Stimulated activated CD8-positive, alpha-beta memory T cell treated with anti-CD3 and anti-CD28 coated beads, Interleukin-4, amount 100 ng/mL, for 1 hour (primary cell): ENCODE measurements at places on chromosomes 12 and 14.

- no peak for DNase-seq
These were observed 727.8 kb downstream of the BCL11B start for GRCh38 chr14:98544174-98544573.

DNA sequence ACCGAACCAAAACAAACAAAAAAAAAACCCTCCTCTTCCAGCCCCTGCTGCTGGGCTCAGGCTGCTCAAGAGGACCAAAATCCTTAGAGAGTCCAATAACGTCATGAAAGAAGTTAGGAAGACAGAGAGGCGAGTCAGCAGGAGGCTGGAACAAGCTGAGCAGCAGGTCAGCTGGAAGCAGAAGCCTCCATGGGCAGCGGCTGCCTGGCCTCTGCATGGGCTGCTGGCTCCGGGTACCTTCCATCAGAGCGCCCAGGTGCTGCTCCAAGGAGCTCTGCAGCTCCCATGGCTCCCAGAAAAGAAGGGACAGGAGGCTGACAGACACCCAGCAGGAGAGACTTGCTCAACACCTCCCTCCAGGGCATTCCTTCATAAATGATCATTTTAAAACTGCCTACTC lies 3.2 kb upstream of the KRT2 start:
- no peak for DNase-seq

DNA sequence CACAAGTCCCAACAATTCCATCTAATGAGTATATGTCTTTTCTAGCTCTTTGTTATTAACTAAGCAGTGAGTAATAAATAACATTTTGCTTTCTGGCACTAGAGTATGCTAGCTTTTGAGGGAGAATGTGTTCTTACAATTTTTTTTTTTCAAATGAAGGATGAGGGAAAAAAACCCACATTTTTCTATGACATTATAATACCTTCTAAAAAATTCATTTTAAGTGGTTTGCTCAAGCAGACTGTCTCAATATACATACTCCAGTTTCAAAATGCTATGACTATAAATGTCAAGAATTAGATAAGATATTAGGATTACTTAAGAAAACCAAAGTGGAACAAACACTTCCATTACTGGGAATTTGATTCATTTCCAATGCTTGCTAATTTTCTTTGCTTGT lies 394.6 kb downstream of the C12orf75 start:
- DNase-seq, result no peak

GRCh38 chr14:63928744-63929174 lies 76.0 kb downstream of the SYNE2 start:
- no peak for DNase-seq

DNA sequence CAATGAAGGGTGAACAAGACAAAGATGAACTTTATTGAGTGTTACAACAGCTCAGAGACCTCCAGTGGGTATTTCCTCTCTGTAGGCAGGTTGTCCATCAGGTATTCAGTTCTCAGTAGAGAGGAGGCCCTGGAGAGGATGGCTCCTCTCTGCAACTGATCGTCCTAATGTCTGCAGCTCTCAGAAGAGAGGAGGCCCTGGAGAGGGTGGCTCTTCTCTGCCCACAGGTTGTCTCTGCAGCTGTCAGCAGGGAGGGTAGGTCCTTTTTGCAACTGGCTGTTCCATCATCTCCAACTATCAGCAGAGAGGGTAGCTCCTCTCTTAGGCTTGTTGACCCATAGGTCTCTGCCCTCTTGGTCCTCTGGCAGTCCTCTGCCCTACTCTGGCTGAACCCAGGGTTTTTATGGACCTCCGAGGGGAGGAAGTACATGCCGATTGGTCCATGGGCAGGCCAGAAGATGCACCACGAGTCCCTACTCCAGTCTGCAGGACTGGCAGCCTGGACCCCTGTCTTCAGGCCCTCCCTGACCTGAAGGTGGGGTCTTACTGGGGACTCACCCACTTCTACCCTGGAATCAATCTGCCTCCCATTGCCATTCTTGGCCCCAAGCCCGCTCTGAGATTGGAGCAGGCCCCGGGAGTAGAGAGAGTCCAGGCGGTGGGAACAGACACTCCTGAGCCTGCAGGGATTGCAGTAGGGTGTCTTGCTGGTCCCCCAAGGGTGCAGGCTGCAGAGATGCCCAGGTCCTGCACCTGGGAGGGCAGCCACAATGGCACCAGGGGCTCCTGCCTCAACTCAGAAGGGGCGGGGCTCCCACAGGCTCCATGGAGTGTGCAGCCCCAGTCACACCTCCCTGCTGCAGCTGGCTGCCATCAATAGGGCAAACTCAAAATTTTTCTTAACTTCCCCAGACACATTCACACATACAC lies 2.3 kb downstream of the TMEM116 start:
- DNase-seq, result no peak

- no peak for DNase-seq
These were observed 41.5 kb downstream of the RERG start for GRCh38 chr12:15179672-15180071.

DNA sequence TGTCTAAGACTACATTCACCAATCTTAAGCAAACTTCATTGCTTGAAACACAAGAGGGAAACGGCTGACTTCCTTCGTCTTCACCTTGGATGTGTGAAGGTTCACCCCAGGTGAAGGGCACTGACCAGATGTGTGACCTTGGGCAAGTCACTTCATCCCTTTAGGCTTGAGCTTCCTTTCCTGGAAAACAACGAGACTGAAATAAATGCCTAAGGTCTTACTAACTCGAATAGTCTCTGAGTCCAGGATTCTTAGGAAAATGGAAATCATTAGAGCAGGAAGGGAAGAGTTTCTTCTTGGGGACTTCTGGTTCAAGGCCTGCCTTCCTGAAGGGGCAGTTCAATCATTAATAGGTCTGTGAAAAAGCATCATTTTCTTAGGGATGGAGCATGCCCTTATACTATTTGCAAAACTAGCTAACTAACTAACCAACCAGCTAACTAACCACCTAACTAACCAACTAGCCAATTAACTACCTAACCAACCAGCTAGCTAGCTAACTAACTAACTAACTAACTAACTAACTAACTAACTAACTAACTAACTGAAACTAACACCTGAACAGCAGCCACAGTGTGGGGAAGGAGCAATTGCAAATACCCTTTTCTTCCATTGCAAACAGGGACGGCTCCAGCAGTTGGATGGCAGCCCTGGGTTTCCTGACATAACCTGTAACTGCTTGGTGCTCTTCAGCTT lies 31.5 kb upstream of the EMP1 start:
- DNase-seq, result no peak

GRCh38 chr14:55059333-55059732 lies 7.9 kb downstream of the MAPK1IP1L start:
- DNase-seq, result no peak

- DNase-seq, result no peak
These were observed 1.1 kb downstream of the ANKS1B start for GRCh38 chr12:99983456-99984258.

- DNase-seq, result no peak
These were observed 4.8 kb upstream of the AEBP2 start for GRCh38 chr12:19434538-19434937.

DNA sequence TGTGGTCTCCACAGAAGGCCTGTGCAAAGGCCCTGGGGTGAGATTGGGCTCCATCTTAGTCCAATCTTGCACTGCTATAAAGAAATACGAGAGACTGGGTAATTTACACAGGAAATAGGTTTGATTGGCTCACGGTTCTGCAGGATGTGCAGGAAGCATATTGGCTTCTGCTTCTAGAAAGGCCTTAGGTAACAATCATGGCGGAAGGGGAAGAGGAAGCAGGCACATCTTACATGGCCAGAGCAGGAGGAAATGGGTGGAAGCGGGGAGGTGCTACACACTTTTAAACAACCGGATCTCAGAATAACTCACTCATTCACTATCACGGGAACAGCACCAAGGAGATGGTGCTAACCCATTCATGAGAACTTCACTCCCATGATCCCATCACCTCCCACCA lies 55.4 kb downstream of the FAR2 start:
- DNase-seq, result no peak

DNA sequence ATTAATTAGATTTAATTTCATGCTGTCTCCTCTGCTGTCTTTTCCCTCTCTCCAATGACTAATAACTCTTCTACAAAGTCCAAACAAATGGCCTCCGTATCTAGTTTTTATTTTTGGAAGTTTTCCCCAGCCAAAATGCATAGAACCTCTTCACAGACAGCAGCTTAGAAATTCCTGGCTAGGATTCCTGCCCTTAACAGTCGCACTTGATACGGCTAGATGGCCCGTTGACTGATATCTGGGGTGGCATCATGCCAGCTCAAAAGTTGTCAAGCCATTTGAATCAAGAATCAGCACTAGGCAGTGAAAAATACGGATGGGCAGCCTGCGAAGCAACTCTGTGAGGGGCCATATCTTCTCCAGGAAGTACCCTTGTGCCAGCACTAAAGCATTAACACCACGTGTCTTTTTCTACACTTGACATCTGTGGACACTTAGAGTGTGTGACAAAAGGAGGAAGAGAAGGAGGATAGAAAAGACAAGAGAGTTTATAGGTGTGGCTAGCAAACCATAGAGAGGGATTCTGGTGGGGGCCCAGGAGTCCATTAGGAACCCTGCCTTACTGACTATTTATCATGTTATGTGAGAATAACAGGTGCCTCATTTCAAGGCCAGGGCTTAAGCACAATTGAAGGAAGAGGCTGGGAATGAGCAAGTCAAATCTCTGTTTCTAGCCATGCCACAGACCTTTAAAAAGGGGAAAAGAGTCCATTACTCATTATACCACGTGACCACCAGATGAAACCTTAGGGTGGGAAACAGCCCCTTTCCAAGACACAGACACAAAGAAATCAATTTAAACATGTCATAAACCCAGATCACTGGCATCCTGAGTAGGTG lies 39.2 kb upstream of the KRR1 start:
- no peak for DNase-seq

GRCh38 chr12:121505513-121505912 lies 75.3 kb downstream of the KDM2B start:
- no peak for DNase-seq

DNA sequence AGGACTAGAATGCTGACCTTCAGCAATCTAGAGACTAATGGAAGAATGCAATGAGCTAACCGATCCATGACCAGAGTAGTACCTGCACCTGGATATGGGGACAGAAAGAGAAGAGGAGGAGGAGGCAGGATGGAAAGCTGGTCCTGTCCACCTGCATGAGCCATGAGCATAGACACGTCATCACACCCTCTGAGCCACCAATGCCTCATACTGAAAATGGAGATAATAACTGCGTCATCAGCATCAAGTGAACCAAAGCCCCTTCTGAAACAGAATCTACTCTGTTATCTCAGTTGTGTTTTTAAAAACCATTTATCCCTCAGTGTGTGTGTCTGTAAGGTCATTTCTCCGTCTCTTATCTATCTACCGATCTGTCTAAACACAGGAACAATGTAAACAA lies 327.0 kb downstream of the BCL11B start:
- no peak for DNase-seq

- no peak for DNase-seq
These were observed 1.2 kb downstream of the NOVA1 start for GRCh38 chr14:26596543-26597061.

GRCh38 chr12:77352946-77353345 lies 287.6 kb upstream of the E2F7 start:
- DNase-seq, result no peak
